Astrocyte of the hippocampus (primary cell): ENCODE measurements at places on chromosomes 4 and X.

DNA sequence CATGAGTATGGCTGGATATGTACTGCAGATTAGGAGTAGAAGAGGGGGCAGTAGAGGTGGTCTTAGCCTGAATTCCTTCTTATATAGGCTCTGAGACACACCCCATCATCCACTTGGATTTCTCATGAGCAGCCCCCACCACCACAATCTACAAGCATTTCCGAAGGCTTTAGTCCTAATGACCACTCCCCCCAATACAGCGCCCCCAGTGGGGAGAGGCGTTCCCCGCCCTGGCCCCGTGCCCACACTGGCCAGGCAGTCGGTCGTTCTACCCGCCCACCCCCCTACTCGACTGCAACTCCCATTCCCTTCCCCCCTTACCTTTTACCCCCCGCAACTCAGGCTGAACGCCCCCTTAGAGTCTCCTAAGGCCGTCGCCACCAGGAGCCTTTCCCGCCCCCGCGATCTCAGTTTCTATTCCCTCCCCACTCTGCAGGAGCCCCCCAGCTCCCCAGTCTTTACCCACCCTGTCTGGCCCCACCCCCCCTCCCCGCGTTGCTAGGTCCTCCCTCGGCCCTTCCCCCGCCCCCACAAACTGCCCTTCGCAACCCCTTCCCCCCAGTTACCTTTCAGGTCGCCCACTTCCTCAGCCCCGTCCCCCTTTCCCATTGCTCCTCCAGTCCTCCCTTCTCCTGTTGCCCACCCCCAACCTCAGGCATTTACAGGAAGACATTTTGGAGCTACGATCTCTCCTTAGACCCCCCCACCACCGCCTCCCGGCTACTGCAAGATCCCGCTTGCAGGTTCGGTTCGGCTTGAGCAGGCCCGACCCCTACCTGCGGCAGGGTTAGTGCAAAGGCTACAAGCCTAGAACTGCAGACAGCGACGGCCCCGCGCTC is 468 bp downstream of the ZMYM3 start:
- peak; percentile 56 for DNase-seq

DNA sequence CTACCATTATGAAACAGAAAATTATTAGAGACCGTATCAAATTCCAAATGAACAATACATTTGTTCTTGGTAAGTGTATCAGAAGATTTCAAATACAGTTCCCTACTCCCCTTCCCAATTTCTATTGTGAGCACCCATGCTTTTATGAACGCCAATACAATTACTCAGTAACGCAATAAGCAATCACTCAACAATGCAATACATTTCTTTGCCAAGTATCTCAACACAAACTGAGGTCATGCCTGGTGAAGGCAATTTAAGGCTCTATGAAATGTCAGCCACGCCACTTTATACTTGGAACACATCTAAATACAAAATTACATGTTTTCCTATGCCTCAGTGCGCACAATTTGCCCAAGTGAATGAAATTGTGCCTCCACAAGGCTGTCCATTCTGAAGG is 712 bp downstream of the PNPLA4 start:
- DNase-seq: peak; percentile 8

DNA sequence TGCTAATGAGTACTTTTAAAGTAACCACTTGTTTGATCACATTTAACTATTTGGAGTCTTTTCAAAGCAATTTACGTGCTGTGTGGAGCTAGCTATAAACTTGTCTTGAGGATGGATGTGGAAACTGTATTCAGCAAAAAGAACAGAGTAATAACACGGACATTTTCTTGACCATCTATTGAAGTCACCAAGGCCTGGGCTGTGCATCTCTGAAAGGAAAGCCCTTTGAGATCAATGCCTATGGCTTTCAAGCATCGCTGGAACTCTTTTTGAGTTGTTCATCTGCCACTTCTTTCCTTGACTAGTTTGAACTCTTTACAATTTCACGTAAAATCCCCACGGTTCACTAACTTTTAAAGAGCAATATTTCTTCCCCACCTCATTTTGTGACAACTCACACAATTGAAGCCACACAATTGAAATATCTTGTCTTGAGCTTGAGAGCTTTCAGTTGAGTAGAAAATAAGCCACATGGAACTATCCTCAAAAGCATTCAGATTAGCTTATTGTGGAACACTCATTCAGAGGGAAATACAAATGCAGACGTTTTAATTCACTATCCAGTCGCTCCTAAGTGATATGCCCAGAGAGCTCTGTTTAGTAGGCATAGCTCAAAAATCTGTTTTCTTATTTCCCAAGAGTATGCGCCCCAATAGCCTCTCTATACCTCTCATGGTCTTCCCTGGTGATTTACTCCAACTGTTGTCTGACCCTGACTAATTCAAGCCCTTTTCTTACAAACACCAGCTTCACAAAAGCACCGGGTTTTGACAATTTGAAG is 134.9 kb upstream of the SLITRK2 start:
- no peak for DNase-seq

GRCh38 chr4:143089291-143089690 is 95.4 kb upstream of the USP38 start:
- peak; percentile 21 for DNase-seq

- no peak for DNase-seq
Measured at GRCh38 chr4:40916880-40917279, 167.1 kb downstream of the NSUN7 start.

GRCh38 chr4:183553601-183554345 is 48.9 kb downstream of the ING2 start:
- DNase-seq: no peak

DNA sequence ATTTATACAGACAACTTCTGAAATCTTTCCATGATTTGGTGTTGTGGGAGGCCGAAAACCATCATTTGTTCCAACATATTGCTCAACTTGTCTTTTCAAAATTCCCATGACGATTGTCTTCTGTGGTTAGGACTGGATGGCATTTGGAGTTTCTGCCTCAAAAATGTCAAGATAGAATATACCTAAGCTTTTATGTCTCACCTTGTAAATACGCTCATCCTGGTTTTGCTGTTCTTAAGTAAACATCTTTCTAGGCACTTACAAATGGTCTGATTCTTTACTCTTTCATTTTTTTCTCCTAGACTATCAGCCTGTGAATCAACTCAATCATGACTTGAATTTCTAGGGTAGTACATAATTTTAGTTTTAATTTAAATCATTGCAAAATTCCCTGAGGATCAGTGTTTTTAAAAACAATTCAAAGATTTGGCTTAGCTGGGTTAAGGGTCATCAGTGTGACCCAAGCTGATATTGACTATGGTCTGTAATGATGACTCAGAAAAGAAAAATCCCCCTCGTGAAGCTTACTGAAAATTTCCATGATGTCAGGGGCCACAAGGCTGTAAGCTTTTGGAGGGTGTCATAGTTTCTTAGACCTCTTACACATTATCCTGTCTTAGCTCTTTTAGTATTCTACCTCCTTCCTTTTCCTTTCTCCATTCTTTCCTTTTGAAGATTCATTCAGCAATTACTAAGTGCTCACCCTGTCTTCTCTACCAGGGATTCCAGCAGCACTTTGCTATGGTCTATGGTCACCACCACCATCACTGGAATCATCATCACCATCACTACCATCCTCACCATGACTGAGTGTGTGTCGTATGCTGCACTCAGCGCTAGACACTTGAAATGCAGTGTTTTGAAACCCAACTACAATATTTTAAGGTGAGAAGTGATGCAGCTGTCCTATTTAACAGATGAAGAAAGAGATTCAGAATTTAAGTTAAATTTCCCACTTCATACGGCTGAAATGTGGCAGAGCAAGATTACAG is 124.4 kb downstream of the CPE start:
- DNase-seq: peak; percentile 32

GRCh38 chr4:54933579-54933978 is 191.8 kb downstream of the KDR start:
- DNase-seq: no peak

- no peak for DNase-seq
Measured at GRCh38 chr4:7375427-7375826, 59.3 kb downstream of the PSAPL1 start.

DNA sequence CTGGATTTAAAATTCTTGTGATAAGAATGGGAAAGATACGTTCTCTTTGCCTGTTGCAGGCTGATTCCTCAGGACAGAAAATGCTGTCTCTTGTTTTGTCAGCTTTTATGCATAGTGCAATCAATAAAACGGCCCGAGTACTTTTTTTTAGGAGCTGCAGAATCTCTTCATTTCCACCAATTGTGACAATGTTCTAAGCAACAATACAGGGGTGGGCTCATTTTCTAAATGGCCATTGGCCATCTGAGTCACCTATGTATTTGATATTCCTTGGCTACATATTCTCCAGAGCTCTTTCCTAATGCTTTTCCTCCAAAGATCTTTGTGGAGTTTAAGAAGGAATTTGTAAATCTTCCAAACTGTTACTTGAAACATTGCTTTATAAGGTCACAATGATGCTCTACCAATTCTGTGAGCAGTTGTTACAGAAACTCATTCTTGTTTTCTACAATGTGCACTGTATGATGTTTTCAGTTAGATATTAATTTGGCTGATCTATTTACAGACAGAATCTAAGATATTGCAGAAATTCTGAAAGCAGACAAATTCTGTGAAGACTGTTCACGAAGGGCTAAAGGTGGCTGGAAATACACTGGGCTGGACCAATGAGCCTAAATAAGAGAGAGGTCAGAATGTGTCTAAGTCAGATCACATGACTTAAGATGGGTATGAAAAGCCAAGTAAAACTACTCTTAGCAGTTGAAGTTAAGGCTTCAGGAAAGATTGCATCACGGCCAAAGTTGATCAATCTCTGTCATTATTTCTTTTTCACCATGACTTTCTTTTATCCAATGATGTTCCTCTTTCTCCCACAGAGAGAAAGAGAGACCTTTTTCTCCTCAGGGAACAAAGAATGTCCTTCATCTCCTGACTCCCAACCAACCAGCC is 33.4 kb downstream of the TAPT1 start:
- DNase-seq: peak; percentile 12

- DNase-seq: no peak
Measured at GRCh38 chr4:142211444-142211843, 575.1 kb downstream of the IL15 start.

GRCh38 chr4:70651864-70652506 is 14.3 kb downstream of the JCHAIN start:
- peak; percentile 39 for DNase-seq

DNA sequence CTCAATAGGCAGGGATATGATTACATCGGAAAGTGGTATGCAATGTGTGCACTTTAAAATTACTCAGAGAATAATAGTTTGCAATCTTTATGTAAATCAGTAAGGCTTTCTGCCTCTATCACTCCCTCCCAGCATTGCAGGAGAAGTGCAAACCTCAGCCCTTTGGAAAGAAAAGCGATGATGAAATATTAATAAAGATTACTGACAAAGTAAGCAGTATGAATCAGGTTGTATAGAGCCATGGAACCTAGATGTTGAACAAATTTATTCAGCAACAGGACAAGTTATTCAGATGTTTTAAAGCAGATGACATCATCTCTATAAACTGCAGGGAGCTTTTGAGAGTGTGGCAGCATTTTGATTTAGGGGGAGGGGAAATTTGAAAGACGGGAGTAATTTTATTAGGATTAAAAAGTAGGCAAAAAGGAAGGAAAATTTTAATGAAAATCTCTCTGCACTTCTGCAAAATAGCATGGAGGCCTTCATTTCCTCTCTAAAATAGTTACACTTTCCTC is 631.7 kb upstream of the GRIA3 start:
- no peak for DNase-seq

DNA sequence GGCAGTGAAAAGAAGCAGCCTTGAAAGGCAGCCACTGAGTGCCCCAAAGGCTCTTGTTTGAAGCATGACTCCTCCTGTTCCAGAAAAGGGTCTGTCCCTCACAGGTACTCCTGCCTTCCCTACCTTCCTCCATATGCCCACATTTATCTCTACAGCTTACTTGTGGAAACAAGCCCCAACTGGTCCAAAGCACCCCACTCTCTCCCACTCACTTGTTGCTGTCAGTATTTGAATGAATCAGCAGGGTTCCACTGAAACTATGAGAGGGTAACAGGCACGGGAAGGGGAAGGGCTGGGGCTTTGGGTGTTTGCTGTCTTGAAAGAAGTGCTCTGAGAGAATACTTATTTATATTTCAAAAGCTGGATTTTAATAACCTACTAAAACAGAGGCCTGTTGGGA is 34.9 kb downstream of the GPR143 start:
- DNase-seq: no peak

DNA sequence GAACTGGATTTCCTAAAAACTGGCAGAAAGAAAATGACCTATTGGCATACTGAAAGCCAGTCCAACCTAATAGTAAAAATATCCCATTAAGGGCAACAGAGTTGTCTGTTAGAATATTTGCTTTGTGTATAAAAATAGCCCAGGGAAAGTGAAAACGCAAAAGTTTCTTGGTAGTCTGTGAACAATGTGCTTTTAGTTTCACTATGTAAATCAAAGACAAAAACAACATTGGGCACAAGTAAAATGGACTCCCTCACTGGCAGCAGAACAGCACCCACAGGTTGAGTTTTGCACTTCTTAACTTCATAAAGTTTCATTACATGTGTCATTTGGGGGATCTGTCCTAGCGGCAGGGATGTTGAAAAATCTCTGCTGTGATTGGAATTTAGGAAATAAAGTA is 4.3 kb upstream of the FGG start:
- DNase-seq: peak; percentile 9

DNA sequence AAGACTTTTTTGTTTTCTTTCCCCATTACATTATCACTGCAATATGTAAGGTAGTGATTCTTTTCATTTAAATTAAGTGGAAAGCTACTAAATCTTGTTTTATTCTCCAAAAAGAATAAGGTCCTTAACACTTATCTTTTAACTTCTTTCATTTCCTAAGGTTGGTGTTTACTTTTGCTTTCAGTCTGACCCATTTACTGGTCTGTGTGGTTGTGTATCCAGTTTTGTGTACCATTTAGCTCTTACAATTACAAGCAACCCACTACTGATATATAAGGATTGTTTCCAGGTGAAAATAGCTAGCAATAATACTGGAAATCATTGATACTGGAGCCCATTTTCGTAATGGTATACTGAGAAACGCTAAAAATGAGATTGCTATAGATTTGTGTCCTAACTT is 123.1 kb upstream of the CXorf66 start:
- DNase-seq: no peak

DNA sequence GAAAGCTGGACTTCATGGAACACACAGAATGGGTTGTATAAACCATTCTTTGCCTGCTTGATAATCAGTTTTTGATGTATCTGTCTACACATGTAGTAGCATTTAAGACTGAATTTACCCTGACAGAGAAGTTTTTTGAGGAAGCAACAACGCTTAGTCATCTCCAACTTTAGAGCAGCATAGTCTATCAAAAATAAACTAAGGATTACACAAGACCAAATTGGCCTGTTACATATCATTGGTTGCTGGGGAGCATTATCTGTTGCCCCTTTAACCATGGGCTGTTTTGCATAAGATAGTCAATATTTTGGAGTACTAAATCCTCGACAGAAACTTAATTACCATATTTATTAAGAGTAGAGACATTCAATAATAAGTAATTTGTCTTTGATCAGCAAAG is 347.4 kb downstream of the FAM47B start:
- no peak for DNase-seq

GRCh38 chrX:72392042-72392441 is 86.3 kb upstream of the CITED1 start:
- DNase-seq: no peak

GRCh38 chr4:28427306-28428085 is 1566.9 kb downstream of the STIM2 start:
- no peak for DNase-seq

GRCh38 chr4:147994076-147994475 is 262.2 kb downstream of the ARHGAP10 start:
- peak; percentile 70 for DNase-seq

- peak; percentile 9 for DNase-seq
Measured at GRCh38 chr4:20487852-20488251, 212.4 kb upstream of the PACRGL start.

GRCh38 chr4:73734530-73735001 is 5.8 kb upstream of the CXCL8 start:
- DNase-seq: no peak
